ENCODE measurements at places on chromosomes 1 and 21. TPM values are rescaled to one million over a fixed set of nuclear protein-coding genes. Genes with fewer than 3 reads are reported as not detected.

- no peak for DNase-seq
These were observed 70.3 kb downstream of the PROX1 start for GRCh38 chr1:214058076-214058475.

The GPR52 gene
- not detected for polyA plus RNA-seq

GRCh38 chr1:75129660-75129982, 4.6 kb upstream of the LHX8 start:
- no peak for DNase-seq

GRCh38 chr1:15008783-15009729, 144.5 kb upstream of the TMEM51 start:
- DNase-seq = peak; percentile 61

- no peak for DNase-seq
These were observed 9.6 kb downstream of the ARHGEF16 start for GRCh38 chr1:3463891-3464648.

The TRIM67 gene
- polyA plus RNA-seq = 0.02 TPM

The SAMSN1 gene
- not detected for polyA plus RNA-seq

GRCh38 chr1:29713857-29714256, 477.5 kb downstream of the PTPRU start:
- peak; percentile 14 for DNase-seq

GRCh38 chr1:112866151-112866550, 89.8 kb downstream of the SLC16A1 start:
- peak; percentile 93 for DNase-seq

DNA sequence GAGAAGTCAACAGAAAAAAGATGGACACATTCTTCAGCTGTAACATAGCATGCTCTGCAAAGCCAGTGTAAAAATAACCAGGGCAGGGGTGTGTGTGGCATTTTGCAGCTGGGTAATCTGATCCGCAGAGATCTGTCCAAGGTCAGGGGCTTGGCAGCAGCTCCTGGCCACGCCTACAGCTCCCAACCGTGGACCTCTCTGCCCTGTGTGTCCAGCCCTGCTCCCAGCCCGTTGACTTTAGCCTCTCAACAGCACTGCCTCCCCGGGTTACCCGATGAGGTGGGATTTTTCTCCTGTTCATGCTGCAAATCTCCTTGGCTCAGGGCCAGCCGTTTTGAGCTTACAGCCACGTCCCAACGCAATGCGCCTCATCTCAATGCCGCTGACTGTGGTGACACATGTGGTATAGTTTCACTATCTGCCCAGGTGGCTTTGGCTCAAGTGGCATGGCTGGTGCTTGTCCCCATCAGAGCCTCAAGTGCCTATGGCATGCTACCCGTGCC, 68.1 kb downstream of the VWA5B1 start:
- DNase-seq = peak; percentile 61

- DNase-seq = no peak
These were observed 272.5 kb upstream of the LRRC7 start for GRCh38 chr1:69295265-69295664.

- no peak for DNase-seq
These were observed 23.5 kb downstream of the CYP4B1 start for GRCh38 chr1:46822248-46822826.

The ARHGEF2 gene
- polyA plus RNA-seq = 103 TPM

The SLC6A17 gene
- polyA plus RNA-seq = 0.09 TPM

GRCh38 chr21:37374027-37374426, 7.5 kb downstream of the DYRK1A start:
- peak; percentile 60 for DNase-seq

DNA sequence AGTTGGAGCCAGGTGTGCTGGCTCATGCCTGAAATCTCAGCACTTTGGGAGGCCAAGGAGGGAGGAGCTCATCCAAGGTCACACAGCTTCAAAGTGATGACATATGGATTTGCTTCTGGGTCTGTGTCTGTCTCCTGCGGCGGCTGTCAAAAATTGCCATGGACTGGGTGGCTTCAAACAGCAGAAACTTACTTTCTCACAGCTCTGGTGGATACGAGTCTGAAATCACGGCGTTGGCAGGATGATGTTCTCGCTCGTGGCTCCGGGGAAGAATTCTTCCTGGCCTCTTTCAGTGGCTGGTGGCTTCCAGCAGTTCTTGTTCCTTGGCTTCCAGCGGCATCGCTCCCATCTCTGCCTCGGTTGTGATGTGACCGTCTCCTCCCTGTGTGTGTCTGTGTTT, 314.8 kb upstream of the C1orf174 start:
- DNase-seq = no peak

DNA sequence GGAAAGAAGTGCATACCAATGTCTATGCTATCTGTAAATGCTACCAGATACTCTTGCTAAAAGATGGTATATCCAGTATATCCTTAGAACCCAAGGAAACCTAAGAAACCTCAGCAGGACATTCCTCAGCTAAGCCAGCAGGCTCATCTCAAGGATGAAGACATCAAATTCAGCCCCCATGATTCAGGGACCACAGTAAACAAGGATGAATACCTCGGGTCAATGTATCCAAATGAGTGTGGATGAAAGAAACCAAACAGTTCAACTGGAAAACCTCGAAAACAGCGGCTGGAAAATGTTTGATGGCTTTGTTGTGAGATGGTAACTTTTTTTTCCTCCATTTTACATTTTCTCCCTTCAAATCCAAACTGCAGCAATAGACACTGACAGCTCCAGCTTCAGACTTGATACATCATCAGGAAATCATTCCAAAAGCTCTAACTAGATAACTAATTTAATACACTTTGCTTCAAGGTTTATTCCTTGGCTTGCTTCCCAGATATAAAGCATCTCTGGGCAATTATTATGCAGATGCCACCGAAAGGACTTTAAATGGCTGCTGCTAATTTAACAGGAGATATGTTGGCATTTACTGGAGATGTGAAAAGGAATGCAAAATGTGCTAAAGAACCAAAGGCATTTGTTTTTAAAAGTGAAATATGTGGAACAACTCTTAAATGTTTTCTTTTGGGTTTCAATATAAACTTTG, 73.6 kb downstream of the SMYD2 start:
- peak; percentile 59 for DNase-seq

DNA sequence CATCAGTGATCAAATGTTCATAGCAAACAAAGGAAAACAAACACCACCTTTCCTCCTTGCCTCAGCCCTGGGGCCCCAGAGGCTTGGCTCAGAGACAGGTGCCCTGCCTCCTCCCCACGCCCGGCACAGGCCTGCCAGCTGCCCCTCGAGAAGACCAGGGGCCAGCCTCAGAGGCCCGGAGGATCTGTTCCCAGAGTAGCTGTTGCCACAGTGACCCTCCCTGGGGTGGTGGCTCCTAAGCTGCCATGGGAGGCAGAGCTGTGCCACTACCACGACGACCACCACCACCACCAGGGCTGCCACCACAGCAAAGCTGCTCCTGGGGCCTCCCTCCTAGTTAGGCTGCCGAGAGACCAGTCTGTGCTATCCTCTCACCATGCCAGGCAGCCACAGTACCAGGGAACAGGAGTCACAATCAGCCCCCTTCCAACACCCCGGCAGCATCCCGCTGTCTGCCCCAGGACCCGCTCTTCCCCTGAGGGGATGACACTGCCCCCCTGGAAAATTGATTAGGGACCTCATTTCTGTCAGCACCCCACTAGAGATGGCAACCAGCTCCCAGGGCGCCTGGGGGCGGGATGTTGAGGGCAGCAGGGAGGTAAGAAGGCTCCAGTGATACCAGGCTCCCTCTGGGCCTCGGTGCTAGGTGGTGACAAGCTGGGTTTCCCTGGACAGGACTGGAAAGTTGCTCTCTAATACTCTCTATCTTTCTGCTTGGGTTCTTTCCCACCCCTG, 30.5 kb downstream of the KCNC4 start:
- no peak for DNase-seq

The GJA5 gene
- polyA plus RNA-seq = 0.14 TPM

The HES2 gene
- polyA plus RNA-seq = 0.02 TPM

- DNase-seq = no peak
These were observed 97.1 kb upstream of the DAB1 start for GRCh38 chr1:57520743-57521515.

The ORC1 gene
- 3.6 TPM for polyA plus RNA-seq

DNA sequence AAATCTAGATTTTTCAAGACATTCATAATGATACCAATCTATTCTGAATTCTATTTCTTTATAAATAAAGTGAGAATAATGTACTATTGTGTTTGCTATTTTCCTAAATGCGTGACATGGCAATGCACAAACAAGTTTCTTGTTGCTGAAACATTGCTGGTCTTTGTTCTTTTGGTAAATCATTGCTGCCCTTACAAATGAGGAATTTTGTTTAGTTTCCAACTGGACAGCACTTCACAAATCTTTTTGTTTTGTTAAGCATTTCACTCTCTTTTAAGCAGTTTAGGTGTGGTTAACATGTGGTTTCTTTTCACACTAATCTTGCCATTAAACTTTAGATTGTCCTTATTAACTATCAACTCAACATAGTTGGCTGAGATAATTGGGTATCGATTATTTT, 94.6 kb downstream of the LRRC7 start:
- DNase-seq = no peak

GRCh38 chr1:74964508-74965102, 169.6 kb upstream of the LHX8 start:
- peak; percentile 6 for DNase-seq

The C21orf91 gene
- polyA plus RNA-seq = 11.4 TPM

GRCh38 chr1:34744851-34745250, 10.0 kb upstream of the GJB5 start:
- no peak for DNase-seq

DNA sequence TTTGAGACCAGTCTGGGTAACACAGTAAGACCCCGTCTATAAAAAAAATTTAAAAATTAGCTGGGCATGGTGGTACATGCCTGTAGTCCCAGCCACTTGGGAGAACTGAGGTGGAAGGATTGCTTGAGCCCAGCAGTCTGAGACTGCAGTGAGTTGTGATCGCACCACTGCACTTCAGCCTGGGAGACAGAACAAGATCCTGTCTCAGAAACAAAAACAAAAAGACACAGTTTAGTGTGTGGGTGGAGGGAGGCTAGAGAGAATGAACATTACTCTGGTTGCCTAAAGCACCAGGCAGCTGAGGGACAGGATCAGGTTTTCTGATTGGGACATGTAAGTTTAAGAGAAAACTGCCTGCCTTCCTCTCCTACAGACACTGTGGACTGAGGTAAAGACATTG, 42.3 kb downstream of the VAMP4 start:
- no peak for DNase-seq

GRCh38 chr1:6795661-6796060, 10.4 kb downstream of the CAMTA1 start:
- DNase-seq = peak; percentile 89

The KIF26B gene
- polyA plus RNA-seq = 5.3 TPM

DNA sequence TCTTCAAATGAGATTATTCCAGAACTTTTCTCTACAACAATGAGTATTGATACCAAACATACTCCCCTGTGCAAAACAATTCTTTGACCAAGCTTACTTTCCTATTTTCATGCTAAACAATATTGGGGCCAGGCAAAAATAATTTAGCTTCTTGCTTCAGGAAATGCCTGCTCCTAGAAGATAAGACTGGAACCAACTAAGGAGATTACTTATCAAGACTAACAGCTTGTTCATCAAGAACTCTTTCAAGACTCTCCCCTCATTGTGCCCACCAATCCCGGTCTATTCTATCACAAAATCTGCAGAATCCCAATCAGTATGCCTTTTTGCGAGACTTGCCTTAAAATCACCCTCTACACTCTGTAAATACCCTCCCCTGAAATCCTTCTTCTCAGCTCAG, 536.6 kb downstream of the RWDD3 start:
- DNase-seq = no peak

- DNase-seq = peak; percentile 30
These were observed at the start of gene PADI2 for GRCh38 chr1:17119076-17119772. TSS of gene PADI2 (minus strand) at chr1:17119451. CDS start at chr1:17119371, 80 bp downstream.

DNA sequence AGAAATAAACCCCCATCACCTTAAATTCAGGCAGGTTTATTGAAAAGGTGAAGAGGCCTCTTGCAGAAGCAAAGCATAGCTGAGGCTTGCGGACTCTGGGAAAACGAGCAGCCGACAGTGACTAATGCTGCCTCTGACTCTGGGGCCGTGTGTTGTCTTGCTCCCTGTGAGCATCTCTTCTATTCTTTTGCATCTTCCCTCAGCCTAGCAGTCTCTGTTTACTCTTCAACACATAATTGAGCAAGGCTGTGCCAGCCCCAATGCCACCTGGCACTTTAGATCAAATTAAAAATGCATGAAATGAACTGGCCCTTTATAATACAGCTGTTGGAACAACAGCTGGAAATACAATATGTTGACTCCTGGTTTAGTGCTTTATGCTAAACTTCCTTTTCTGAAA, 18.4 kb upstream of the REG4 start:
- DNase-seq = no peak

- DNase-seq = peak; percentile 42
These were observed 1.5 kb downstream of the PHGDH start for GRCh38 chr1:119713039-119713748.

DNA sequence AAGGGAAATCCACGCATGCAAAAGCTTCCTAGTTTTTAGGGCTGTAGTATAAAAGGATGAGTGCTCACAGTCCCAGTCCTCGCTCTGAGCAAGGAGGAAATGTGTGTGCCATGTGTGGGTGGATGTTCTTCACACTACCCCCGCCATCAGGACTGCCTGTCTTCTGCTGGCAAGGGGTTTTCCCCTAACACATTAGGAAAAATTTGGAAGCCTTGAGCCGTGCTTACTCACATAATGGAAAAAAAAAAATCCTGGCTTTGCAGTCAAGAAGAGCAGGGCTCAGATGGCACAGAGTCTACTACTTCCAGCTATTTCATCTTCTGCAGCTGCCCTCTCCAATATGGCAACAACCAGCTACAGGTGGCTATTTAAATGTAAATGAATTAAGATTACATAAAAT, 363.1 kb downstream of the PLPP3 start:
- DNase-seq = peak; percentile 54

The HMGCS2 gene
- polyA plus RNA-seq = not detected

The OR2G6 gene
- not detected for polyA plus RNA-seq

- DNase-seq = no peak
These were observed 35.4 kb downstream of the GPR3 start for GRCh38 chr1:27427816-27428315.

The CFAP74 gene
- not detected for polyA plus RNA-seq

The CDC42 gene
- polyA plus RNA-seq = 400 TPM

GRCh38 chr1:151540982-151541377, 871 bp downstream of the TUFT1 start:
- DNase-seq = no peak

The PLEKHN1 gene
- polyA plus RNA-seq = 0.44 TPM

The SELENBP1 gene
- 85.4 TPM for polyA plus RNA-seq

GRCh38 chr1:185492089-185492825, 175.2 kb upstream of the IVNS1ABP start:
- no peak for DNase-seq

The NFASC gene
- 13.4 TPM for polyA plus RNA-seq

GRCh38 chr1:30311749-30312148, 411.6 kb downstream of the MATN1 start:
- DNase-seq = no peak

- no peak for DNase-seq
These were observed 274.1 kb downstream of the FOXD2 start for GRCh38 chr1:47711848-47712492.

GRCh38 chr1:6150006-6150938, 29.8 kb downstream of the CHD5 start:
- DNase-seq = no peak

- DNase-seq = no peak
These were observed 61.6 kb downstream of the FHAD1 start for GRCh38 chr1:15308621-15309027.

The HDGF gene
- polyA plus RNA-seq = 126 TPM

GRCh38 chr1:172533513-172534151, 682 bp downstream of the SUCO start:
- DNase-seq = peak; percentile 50

Measured in fibroblast of lung (primary cell).